ENCODE measurements at places on chromosomes 13 and 19.

- no peaks in the 10 kb centered on the region for H3K36me3 ChIP-seq
- no peaks in the 10 kb centered on the region for H3K27me3 ChIP-seq
- H3K27ac ChIP-seq = no peak overlapping the region
- peak; percentile 97 for DNase-seq
- H3K4me1 ChIP-seq = no peaks in the 10 kb centered on the region
These were observed 357.7 kb downstream of the LMO7 start for GRCh38 chr13:75993823-75994222.

DNA sequence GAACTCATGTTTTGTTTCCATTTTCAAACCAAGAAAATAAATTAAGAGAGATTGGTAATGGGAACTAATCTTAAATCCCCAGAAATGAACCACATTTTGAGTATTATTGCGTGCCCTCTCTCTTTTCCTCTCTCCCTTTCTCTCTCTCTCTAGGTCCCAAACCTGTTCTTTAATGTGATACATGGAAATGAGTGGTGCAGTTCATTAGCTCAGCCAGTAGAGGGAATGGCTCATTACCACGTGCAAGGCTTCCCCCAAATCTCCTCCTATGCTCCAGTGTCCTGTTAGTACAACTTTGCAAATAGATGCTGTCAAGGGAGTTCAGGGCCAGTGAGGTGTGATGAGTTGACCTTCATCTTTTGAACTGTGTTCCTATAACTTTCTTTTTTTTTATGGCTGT lies 178.4 kb downstream of the FGF9 start:
- H3K4me3 ChIP-seq = no peak overlapping the region
- DNase-seq = no peak
- H3K27me3 ChIP-seq = no peaks in the 10 kb centered on the region
- no peaks in the 10 kb centered on the region for H3K36me3 ChIP-seq

DNA sequence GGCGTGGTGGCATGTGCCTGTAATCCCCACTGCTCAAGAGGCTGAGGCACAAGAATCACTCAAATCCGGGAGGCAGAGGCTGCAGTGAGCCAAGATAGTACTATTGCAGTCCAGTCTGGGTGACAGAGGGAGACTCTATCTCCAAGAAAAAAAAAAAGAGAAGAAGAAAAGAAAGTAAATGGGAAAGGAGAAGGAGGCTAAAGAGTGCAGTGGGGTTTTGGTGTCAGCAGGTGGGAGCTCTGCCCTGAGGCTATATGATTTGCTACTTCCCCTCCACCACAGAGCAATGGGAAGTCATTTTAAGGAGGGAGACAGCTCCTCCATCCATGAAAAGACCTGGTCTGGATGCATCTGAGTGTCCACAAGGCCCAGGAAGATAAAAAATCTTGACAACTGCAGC lies 23.1 kb downstream of the UNC13A start:
- no peak overlapping the region for H3K27ac ChIP-seq
- peaks cover 6% of the 10 kb centered on the region for H3K36me3 ChIP-seq
- H3K4me1 ChIP-seq = no peaks in the 10 kb centered on the region

DNA sequence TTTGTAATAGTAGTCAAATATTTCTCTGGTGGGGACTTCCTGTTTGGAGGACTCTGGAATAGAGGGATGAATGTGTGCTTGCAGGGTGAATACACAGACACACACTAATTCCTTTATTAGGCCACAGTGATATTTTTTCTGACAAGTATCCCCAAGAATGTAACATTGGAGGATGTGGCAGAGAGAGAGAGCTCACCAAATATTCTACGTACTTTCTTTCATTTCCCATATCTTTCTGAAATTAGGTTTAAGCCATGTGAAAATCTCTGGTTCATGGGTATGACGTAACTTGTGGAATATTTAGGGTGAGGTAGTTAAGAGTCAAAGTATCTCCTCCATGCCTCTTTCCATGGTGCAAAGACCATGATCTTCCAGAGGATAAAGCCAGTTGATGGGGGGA lies 463.4 kb downstream of the DIAPH3 start:
- H3K4me3 ChIP-seq = no peak overlapping the region
- H3K4me1 ChIP-seq = no peaks in the 10 kb centered on the region
- no peak for DNase-seq
- no peak overlapping the region for H3K27ac ChIP-seq

GRCh38 chr13:29909975-29910674 lies 59.7 kb upstream of the UBL3 start:
- DNase-seq = peak; percentile 83
- H3K4me1 ChIP-seq = peaks cover 55% of the 10 kb centered on the region
- H3K27ac ChIP-seq = peak overlapping the region; percentile 92
- no peaks in the 10 kb centered on the region for H3K27me3 ChIP-seq
- no peak overlapping the region for H3K4me3 ChIP-seq

GRCh38 chr19:48818234-48818820 lies 7.5 kb upstream of the BCAT2 start:
- H3K27ac ChIP-seq = no peak overlapping the region
- H3K27me3 ChIP-seq = no peaks in the 10 kb centered on the region
- H3K4me1 ChIP-seq = peaks cover 16% of the 10 kb centered on the region
- no peaks in the 10 kb centered on the region for H3K36me3 ChIP-seq
- no peak overlapping the region for H3K4me3 ChIP-seq

GRCh38 chr13:70339738-70340137 lies 231.5 kb upstream of the KLHL1 start:
- H3K27ac ChIP-seq = no peak overlapping the region
- H3K27me3 ChIP-seq = peaks cover 82% of the 10 kb centered on the region
- peak; percentile 52 for DNase-seq
- no peak overlapping the region for H3K4me3 ChIP-seq
- H3K36me3 ChIP-seq = no peaks in the 10 kb centered on the region
- no peaks in the 10 kb centered on the region for H3K4me1 ChIP-seq

DNA sequence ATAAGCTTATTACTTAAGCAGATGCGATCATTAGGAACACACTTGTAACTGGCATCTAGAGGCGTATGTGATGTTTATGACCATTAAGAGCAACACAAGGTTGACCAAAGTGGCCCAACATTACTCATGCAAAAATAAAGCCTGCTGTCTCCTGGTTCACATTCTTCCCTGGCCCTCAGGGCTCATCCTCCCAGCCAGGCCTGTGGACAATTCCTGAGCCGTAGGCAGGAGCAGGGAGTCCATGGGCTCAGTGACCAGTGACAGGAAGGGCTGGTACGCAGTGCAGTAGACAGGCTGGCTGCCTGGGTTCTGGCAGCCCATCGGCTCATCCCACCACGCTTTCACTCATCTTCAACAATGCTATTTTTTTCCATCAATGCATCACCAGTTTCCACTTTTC lies 106.0 kb downstream of the STK24 start:
- H3K27ac ChIP-seq = no peak overlapping the region
- no peaks in the 10 kb centered on the region for H3K4me1 ChIP-seq
- no peaks in the 10 kb centered on the region for H3K27me3 ChIP-seq
- H3K4me3 ChIP-seq = no peak overlapping the region
- H3K36me3 ChIP-seq = peaks cover 51% of the 10 kb centered on the region

DNA sequence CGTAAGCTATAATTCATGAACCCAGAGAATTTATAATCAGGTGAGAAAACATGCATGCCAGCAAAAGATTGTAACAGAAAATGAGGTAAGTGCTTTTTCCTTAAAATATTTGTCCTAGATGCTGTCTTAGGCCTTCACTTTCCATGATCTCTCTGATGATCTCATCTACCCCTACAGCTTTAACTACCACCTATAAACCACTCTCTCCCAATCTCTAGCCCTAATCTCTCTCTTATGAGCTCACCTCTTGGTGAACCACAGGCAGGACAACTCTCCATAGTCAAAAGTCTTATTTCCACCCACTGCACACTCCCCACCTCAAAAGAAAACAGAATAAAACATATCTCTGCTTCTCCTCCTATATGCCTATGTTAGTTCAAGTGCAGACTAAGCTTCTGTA lies 137.1 kb downstream of the SLC7A1 start:
- H3K27me3 ChIP-seq = no peaks in the 10 kb centered on the region
- no peak overlapping the region for H3K27ac ChIP-seq
- no peak overlapping the region for H3K4me3 ChIP-seq
- H3K4me1 ChIP-seq = peaks cover 26% of the 10 kb centered on the region

- no peak overlapping the region for H3K4me3 ChIP-seq
- H3K27me3 ChIP-seq = no peaks in the 10 kb centered on the region
- no peak for DNase-seq
- no peaks in the 10 kb centered on the region for H3K36me3 ChIP-seq
- H3K27ac ChIP-seq = no peak overlapping the region
- H3K4me1 ChIP-seq = no peaks in the 10 kb centered on the region
These were observed 381.7 kb upstream of the ZNF507 start for GRCh38 chr19:31963746-31964145.

- H3K4me3 ChIP-seq = no peak overlapping the region
- no peak overlapping the region for H3K27ac ChIP-seq
- DNase-seq = no peak
- no peaks in the 10 kb centered on the region for H3K36me3 ChIP-seq
- no peaks in the 10 kb centered on the region for H3K4me1 ChIP-seq
These were observed 365.2 kb upstream of the SPRY2 start for GRCh38 chr13:80706164-80706471.

- H3K27ac ChIP-seq = peak overlapping the region; percentile 24
- no peaks in the 10 kb centered on the region for H3K4me1 ChIP-seq
- H3K27me3 ChIP-seq = no peaks in the 10 kb centered on the region
- H3K4me3 ChIP-seq = no peak overlapping the region
- peaks cover 6% of the 10 kb centered on the region for H3K36me3 ChIP-seq
These were observed 43.2 kb upstream of the RANBP3 start for GRCh38 chr19:6020972-6021805.

- peaks cover 38% of the 10 kb centered on the region for H3K4me1 ChIP-seq
- peaks cover 3% of the 10 kb centered on the region for H3K27me3 ChIP-seq
- H3K4me3 ChIP-seq = no peak overlapping the region
- H3K36me3 ChIP-seq = peaks cover 9% of the 10 kb centered on the region
These were observed 3.9 kb upstream of the TTC9B start for GRCh38 chr19:40221858-40222619.

DNA sequence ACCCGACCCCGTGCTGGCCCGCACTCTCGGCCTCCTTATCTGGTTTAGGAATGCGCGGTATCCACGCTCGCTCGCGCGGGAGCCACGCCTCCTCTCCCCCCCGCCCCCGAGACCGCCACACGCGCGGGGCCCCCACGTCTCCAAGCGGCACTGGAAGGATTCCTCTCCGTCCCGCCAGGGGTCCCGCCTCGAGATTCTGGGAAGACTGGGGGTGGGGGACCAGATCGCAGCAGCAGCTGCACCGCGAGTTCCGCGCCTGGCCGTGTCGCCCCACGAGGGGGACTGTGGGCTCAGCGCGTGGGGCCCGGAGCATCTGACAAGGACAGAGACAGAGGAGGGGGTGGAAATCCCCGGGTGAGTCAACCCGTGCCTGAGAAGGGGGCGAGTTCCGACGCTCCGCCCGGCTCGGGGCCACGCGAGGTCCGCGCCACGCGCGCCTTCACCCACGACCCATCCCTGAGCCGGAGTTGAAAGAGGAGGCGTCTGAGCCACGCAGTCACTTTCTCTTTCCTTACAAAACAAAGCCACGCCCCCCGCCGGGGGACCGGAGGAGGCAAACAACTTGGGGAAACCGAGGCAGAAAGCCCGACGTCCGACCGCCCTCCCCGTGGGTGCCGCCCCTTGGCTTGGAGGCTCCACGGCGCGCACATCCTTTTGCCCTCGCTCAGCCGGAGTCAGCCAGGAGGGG lies 814 bp downstream of the S1PR2 start:
- DNase-seq = no peak
- no peaks in the 10 kb centered on the region for H3K27me3 ChIP-seq
- H3K27ac ChIP-seq = no peak overlapping the region
- no peaks in the 10 kb centered on the region for H3K4me1 ChIP-seq

GRCh38 chr13:96958286-96958891 lies 35.9 kb downstream of the OXGR1 start:
- H3K27ac ChIP-seq = no peak overlapping the region
- no peaks in the 10 kb centered on the region for H3K36me3 ChIP-seq
- H3K4me3 ChIP-seq = no peak overlapping the region
- H3K4me1 ChIP-seq = no peaks in the 10 kb centered on the region
- H3K27me3 ChIP-seq = no peaks in the 10 kb centered on the region

DNA sequence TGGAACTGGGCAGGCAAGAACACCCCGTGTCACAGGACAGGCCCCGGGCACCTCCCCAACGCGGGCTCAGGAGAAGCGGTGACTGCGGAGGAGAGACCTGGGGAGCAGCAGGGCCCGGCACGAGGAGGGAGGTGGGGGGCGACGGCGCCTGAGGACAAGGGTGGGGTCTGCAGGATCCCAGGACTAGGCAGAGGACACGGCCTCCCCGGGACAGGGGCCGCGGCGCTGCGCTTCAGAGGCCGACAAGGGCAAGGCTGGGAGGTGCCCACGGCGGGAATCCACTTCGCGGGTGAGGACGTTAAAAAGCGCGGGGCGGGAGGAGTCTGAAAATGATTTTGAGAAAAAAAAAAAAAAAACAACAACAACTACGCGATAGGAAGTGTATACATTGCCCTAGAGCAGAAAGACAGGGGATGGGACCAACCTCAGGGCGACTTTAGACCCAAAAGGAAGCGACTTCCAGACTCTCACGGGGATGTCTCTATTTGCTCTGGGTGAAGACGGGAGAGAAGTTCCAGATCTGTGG lies 44.9 kb downstream of the ZNF611 start:
- no peak for DNase-seq
- peak overlapping the region; percentile 97 for H3K4me3 ChIP-seq
- peaks cover 14% of the 10 kb centered on the region for H3K36me3 ChIP-seq
- peaks cover 25% of the 10 kb centered on the region for H3K4me1 ChIP-seq
- no peaks in the 10 kb centered on the region for H3K27me3 ChIP-seq
- H3K27ac ChIP-seq = peak overlapping the region; percentile 90

DNA sequence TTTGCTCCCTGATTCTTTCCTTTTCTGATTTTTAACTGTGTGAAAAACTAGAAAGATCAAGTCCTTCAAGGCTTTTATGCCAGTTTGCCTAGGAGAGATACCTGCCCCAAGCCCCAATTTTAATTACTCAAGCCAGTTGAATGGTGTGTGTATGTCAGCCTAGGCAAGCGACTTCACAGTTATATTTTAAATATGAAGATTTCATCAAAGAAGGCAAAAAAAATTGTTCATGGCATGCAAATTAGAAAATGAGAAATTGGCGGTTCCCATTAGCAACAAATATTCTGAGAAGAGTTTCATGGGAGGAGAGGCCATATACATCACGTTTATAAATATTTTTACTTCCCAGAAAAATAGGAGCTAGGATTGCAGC lies 167.6 kb downstream of the SLC7A1 start:
- DNase-seq = no peak
- H3K27ac ChIP-seq = no peak overlapping the region
- no peaks in the 10 kb centered on the region for H3K4me1 ChIP-seq
- no peaks in the 10 kb centered on the region for H3K36me3 ChIP-seq
- H3K27me3 ChIP-seq = no peaks in the 10 kb centered on the region

DNA sequence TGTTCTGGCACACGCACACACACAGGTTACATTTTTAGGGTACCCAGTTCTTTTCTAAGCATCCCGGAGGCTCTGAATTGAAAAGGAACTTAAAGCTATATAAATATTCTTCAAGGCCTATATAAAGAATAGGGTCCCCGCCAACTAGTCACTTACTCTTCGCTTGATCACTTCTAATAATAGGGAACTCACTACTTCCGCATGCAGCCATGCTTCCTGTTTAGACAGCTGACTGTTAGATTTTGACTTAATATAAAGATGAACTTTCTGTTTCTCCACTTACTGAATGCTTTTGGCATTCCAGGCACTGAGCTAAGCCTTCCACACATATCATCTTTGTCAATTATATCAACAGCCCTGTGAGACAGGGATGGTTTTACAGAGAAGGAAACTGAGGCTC lies 259.6 kb downstream of the TSHZ3 start:
- no peaks in the 10 kb centered on the region for H3K4me1 ChIP-seq
- no peaks in the 10 kb centered on the region for H3K27me3 ChIP-seq
- H3K27ac ChIP-seq = no peak overlapping the region
- no peak for DNase-seq

GRCh38 chr13:43305416-43305815 lies 282.0 kb downstream of the DNAJC15 start:
- DNase-seq = no peak
- no peaks in the 10 kb centered on the region for H3K27me3 ChIP-seq
